SJSA1 (cell line): ENCODE measurements at places on chromosomes 11 and 22.

GRCh38 chr11:11498195-11498594 is 123.6 kb downstream of the GALNT18 start:
- no peaks in the 10 kb centered on the region for H3K27me3 ChIP-seq
- H3K4me1 ChIP-seq = no peaks in the 10 kb centered on the region
- no peak overlapping the region for H3K4me3 ChIP-seq
- no peaks in the 10 kb centered on the region for H3K36me3 ChIP-seq

- no peak overlapping the region for H3K4me3 ChIP-seq
- peaks cover 35% of the 10 kb centered on the region for H3K27me3 ChIP-seq
- H3K27ac ChIP-seq = no peak overlapping the region
- DNase-seq = no peak
- H3K36me3 ChIP-seq = no peaks in the 10 kb centered on the region
Measured at GRCh38 chr11:17650127-17650911, 69.1 kb upstream of the MYOD1 start.

DNA sequence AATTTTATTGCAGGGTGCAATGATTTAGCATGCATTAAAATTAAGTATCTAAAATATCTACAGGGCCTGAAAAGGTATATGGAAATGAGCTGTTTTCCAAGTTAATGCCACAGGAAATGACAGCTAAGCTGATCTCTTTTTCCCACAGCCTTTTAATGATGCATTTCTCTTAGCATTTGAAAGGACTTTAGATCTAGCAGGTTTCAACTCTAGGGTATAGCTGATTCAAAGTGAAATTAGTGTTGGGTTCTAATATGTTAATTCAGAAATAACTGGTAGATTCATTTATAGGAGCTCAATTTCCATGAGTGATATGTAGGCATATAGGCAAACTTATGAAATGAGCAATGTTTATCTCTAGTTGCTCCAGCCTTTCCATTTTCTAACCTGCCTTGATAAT is 274.2 kb downstream of the CASP12 start:
- H3K4me3 ChIP-seq = no peak overlapping the region
- H3K27me3 ChIP-seq = no peaks in the 10 kb centered on the region
- H3K4me1 ChIP-seq = no peaks in the 10 kb centered on the region

DNA sequence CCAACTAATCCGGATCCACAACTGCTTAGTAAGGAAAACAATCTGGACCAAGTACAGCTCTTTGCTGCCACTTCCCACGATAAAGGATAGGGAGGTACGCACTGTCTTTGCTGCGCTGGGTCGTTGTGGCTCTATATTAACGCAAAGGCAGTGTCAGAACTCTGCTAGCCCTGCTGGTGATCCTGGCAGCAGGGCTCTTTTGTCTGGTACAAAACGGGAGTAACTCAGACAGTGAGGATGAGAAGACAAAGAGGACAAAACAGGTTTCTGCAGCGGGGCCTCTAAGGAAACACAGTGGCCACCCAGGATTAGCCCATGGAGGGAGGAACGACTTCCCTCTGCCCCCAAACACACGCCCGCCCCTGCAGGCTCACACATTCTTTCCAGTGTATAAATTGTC is 26.1 kb downstream of the GAL start:
- H3K27me3 ChIP-seq = peaks cover 22% of the 10 kb centered on the region
- DNase-seq = no peak
- H3K4me3 ChIP-seq = no peak overlapping the region
- H3K36me3 ChIP-seq = no peaks in the 10 kb centered on the region
- no peak overlapping the region for H3K27ac ChIP-seq

DNA sequence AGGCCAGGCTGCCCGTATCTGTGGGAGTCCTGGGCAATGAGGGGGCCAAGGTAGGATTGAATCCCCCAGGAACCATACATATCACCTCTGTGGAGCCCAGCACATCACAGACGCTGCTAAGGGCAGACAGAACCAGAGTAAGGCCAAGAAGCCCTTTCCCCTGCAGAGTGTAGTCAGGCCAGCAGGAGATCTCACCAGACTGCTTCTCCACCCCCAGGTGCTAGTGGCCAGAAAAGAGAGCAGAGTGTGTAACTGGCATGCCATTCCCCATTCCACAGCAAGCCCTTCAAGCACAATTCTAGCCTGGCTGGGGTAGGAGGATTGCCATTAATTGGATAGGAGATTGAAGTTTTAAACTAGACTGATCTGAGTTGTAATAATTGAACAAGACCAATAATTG is 28.0 kb upstream of the FCHSD2 start:
- no peaks in the 10 kb centered on the region; the same call in 1 of the 2 replicates for H3K4me1 ChIP-seq
- H3K36me3 ChIP-seq = no peaks in the 10 kb centered on the region
- DNase-seq = no peak
- H3K27me3 ChIP-seq = no peaks in the 10 kb centered on the region
- no peak overlapping the region for H3K4me3 ChIP-seq
- no peak overlapping the region for H3K27ac ChIP-seq

- no peak overlapping the region for H3K4me3 ChIP-seq
- H3K27me3 ChIP-seq = no peaks in the 10 kb centered on the region
- H3K4me1 ChIP-seq = no peaks in the 10 kb centered on the region
- no peak overlapping the region for H3K27ac ChIP-seq
Measured at GRCh38 chr11:11409901-11410300, 56.9 kb upstream of the CSNK2A3 start.

DNA sequence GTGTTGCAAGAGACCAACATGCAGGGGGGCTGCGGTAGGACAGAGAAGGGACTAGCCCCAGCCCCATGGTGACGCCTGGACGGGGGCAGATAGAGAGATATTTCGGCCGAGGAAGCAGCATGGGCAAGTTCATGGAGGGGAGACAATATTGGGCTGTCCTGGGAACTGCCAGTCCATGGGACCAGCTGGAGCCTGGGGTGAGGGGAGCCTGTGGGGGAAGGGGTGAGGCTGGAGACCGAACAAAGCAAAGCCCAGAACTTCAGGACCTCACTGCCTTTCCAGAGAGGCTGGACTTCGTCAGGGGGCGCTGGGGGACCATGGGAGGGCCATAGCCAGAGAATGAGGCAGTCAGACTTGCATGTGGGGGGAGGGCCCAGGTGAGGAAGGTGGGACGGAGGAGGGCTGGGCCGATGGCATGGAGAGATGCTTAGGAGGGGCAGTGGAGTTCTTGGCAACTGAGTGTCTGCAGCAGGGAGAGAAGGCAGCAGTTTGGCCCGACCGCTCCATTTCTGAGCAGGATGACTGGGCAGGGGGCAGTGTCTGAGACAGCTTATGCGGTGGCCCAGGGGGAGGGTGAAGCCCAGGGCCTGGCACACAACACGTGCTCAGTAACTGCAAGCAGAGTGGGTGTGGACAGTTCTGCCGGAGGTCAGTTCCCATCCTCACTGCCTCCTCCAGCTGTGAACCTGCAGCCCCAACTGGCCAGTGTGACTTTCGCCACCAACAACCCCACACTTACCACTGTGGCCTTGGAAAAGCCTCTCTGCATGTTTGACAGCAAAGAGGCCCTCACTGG is 712 bp downstream of the UPK3A start:
- H3K27me3 ChIP-seq = no peaks in the 10 kb centered on the region
- DNase-seq = no peak
- no peak overlapping the region for H3K4me3 ChIP-seq

GRCh38 chr11:6206456-6207180 is 1.3 kb downstream of the C11orf42 start:
- DNase-seq = no peak
- H3K27ac ChIP-seq = no peak overlapping the region
- H3K4me1 ChIP-seq = no peaks in the 10 kb centered on the region

DNA sequence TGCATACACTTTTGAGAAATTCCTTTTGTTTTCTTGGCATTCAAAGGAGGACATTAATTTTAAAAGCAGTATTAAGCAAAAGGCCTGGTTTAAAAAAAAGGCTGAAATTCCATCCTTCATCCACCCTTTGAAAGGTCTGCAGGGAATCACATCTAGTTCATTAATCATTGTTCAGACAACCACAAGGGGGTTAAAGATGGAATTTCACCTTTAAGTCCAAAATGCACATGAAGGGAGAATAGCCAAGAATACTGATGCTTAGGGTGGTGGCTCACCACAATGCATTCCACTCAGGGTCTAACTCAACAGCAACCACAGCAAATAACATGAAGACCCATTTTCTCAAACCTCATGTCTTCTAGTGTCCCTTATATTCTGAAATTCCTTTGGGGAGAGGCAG is 256.9 kb downstream of the CADM1 start:
- no peak overlapping the region for H3K4me3 ChIP-seq
- DNase-seq = no peak
- no peaks in the 10 kb centered on the region for H3K27me3 ChIP-seq
- no peaks in the 10 kb centered on the region for H3K36me3 ChIP-seq
- no peaks in the 10 kb centered on the region for H3K4me1 ChIP-seq

GRCh38 chr11:8018484-8019313 is 31.6 kb downstream of the EIF3F start:
- no peak overlapping the region for H3K27ac ChIP-seq
- no peaks in the 10 kb centered on the region for H3K36me3 ChIP-seq
- peak overlapping the region; percentile 48 for H3K4me3 ChIP-seq
- no peaks in the 10 kb centered on the region for H3K27me3 ChIP-seq
- DNase-seq = peak; percentile 61

GRCh38 chr22:24088816-24089215 is 77.7 kb downstream of the CABIN1 start:
- H3K36me3 ChIP-seq = peaks cover 80% of the 10 kb centered on the region
- DNase-seq = no peak
- no peaks in the 10 kb centered on the region for H3K4me1 ChIP-seq
- H3K4me3 ChIP-seq = no peak overlapping the region

- no peak overlapping the region for H3K27ac ChIP-seq
- no peaks in the 10 kb centered on the region for H3K4me1 ChIP-seq
- DNase-seq = no peak
- no peak overlapping the region for H3K4me3 ChIP-seq
- H3K27me3 ChIP-seq = no peaks in the 10 kb centered on the region
Measured at GRCh38 chr11:118289401-118289800, 15.1 kb upstream of the CD3E start.

GRCh38 chr11:58628446-58628845 is 6.0 kb downstream of the CNTF start:
- no peak overlapping the region for H3K4me3 ChIP-seq
- H3K27me3 ChIP-seq = no peaks in the 10 kb centered on the region
- H3K36me3 ChIP-seq = peaks cover 37% of the 10 kb centered on the region
- no peak for DNase-seq
- peaks cover 25% of the 10 kb centered on the region for H3K4me1 ChIP-seq
- peak overlapping the region; percentile 53; the same call in 1 of the 2 replicates for H3K27ac ChIP-seq

- no peaks in the 10 kb centered on the region for H3K27me3 ChIP-seq
- peak overlapping the region; percentile 95 for H3K27ac ChIP-seq
- H3K36me3 ChIP-seq = no peaks in the 10 kb centered on the region
Measured at GRCh38 chr22:29030618-29031226, 30.9 kb downstream of the C22orf31 start.

DNA sequence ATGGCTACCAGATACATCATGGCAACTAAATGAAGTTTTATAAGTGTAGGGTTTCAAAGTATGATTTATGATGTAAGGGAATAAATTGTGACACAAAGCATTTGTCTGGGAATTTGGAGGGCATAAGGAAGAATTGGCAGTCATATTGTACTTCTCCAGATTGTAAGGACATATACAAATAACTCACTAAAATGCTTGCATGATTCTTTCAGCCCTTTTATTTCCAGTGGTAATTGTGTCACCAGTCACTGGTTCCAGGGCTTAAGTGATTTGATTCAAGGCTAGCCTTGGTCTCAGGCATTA is 299.4 kb upstream of the ANO5 start:
- no peaks in the 10 kb centered on the region for H3K27me3 ChIP-seq
- H3K36me3 ChIP-seq = no peaks in the 10 kb centered on the region
- H3K4me1 ChIP-seq = no peaks in the 10 kb centered on the region
- DNase-seq = no peak
- H3K27ac ChIP-seq = no peak overlapping the region

GRCh38 chr22:20264614-20265452 is 3.3 kb downstream of the RTN4R start:
- peaks cover 9% of the 10 kb centered on the region for H3K4me1 ChIP-seq
- H3K27ac ChIP-seq = no peak overlapping the region
- no peak overlapping the region for H3K4me3 ChIP-seq
- DNase-seq = no peak
- no peaks in the 10 kb centered on the region for H3K36me3 ChIP-seq

DNA sequence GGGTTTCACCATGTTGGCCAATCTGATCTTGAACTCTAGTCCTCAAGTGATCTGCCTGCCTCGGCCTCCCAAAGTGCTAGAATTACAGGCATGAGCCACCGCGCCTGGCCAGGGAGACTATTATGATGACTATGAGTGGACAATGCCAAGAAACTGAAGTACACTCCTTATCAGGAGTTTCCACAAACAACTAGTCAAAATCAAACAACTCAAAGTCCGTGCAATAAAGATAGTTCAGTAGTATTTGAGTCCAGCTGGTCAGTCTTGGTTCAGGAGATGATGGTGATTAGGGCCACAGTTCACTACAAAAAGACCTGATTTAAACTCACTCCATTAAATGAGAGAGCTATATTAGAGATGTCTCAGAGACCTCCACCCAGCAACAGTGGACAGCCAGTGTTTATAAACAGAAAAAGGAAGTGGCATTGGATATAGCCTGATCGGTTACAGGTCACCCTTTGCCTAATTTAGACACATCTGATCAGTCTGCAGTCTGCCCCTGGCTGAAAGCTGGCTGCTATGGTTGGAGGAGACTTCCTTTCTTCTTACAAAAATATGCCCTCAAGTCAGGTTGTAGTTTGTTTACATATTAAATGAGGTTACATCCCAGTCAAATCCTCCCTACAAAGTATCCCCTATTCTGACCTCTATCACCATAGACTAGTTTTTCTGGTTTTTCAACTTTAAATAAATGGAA is 17.0 kb downstream of the CD3E start:
- no peaks in the 10 kb centered on the region for H3K4me1 ChIP-seq
- H3K27ac ChIP-seq = no peak overlapping the region
- no peaks in the 10 kb centered on the region for H3K27me3 ChIP-seq

- no peak for DNase-seq
- peaks cover 33% of the 10 kb centered on the region for H3K4me1 ChIP-seq
- H3K36me3 ChIP-seq = no peaks in the 10 kb centered on the region
- H3K27ac ChIP-seq = no peak overlapping the region
Measured at GRCh38 chr22:35352214-35353111, 28.4 kb upstream of the HMOX1 start.

- H3K27me3 ChIP-seq = no peaks in the 10 kb centered on the region; the same call in 1 of the 2 replicates
- no peaks in the 10 kb centered on the region for H3K36me3 ChIP-seq
- no peak for DNase-seq
Measured at GRCh38 chr11:36019722-36020121, 75.9 kb downstream of the LDLRAD3 start.

DNA sequence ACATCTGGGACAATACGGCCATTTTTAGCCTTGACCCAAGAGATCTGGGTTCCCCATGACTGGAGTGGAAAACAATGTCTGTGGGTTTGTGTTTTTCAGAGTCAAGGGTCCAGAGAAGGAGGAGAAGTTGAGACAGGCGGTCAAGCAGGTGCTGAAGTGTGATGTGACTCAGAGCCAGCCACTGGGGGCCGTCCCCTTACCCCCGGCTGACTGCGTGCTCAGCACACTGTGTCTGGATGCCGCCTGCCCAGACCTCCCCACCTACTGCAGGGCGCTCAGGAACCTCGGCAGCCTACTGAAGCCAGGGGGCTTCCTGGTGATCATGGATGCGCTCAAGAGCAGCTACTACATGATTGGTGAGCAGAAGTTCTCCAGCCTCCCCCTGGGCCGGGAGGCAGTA is 15.7 kb downstream of the NNMT start:
- H3K4me3 ChIP-seq = no peak overlapping the region
- no peak overlapping the region for H3K27ac ChIP-seq
- no peak for DNase-seq
- H3K36me3 ChIP-seq = peaks cover 10% of the 10 kb centered on the region
- H3K4me1 ChIP-seq = peaks cover 13% of the 10 kb centered on the region
- H3K27me3 ChIP-seq = no peaks in the 10 kb centered on the region
